ENCODE measurements at places on chromosomes 4 and X.

DNA sequence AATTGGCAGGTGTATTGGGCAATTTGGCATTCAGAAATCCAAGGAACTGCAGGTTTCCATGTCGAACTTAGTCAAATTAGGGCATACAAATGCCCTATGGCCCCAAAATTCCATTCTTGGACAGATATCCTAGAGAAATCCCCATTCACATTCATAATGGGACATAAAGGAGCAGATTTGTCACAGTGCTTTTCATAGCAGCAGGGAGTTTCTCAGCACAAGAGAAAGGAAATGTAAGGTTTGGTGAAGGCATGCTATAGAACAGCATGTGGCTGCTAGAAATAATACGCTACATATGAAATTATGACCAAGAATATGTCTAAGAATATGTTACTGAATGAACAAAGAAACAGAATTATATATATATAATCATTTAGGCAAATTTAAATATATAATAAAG, 437.5 kb upstream of the BOD1L1 start:
- no peak for DNase-seq

GRCh38 chrX:39648548-39649254, 449.1 kb downstream of the BCOR start:
- no peak for DNase-seq

- DNase-seq = no peak
Measured at GRCh38 chr4:78336093-78336943, 215.3 kb upstream of the ANXA3 start.

- DNase-seq = no peak
Measured at GRCh38 chrX:17697191-17697590, 40.1 kb upstream of the SCML1 start.

GRCh38 chr4:55355555-55355954, 9.5 kb downstream of the SRD5A3 start:
- no peak for DNase-seq

- DNase-seq = no peak
Measured at GRCh38 chrX:101462892-101463291, 22.4 kb upstream of the ARMCX4 start.

DNA sequence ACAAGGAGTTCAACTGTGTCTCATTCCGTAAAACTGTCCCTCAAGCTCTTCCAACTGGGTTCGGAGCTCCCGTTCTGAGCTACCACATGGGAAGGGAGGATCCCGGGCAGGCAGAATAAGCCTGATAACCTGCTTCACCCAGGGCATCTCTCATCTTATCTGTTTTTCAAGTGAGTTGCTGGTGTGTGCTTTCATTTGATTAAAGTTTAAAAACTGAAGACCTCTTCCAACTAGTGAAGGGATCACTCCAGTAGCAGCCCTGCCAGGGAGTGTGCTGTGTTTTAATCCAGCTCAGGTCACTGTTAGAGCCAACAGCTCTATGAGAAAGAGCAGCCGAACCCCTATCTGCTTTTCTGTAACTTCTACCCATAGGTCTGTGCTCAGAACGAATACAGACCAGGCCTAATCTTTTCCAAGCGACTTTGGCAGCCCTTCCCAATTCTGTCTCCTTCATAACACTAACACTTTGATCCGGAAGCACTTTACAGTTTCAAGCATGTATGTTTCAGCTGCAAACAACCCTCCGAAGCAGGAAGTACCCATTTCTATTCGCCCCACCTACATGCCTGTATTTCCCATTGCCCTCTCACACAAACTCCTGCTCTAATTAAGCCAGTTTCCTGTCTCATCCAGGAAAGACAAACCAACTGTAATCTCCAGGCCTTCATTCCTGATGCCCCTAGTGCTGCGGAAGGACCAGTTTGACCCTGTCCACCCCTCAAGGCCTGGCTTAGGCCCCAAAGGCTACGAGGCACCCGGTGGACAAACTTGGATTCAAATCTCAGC, 60.9 kb downstream of the IRF2 start:
- no peak for DNase-seq

- DNase-seq = no peak
Measured at GRCh38 chr4:131001371-131001770, 1905.4 kb downstream of the C4orf33 start.

DNA sequence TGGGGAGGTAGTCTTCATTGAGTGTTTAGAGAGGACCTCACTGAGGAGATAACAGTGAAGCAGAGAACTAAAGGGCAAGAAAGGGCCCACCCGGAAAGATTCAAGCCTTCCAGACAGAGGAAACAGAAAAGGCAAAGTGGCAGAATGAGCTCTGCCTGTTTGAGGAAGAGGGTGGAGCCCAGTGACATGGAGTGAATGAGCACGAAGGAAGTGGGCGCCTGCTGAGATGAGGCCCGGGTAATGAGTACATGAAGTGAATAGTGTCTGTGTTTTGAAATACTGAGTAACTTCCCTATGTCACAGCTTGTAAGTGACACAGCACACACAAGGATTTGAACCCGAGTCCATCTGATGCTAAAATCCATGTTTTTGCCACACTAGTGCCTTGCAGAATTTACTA, 32.5 kb upstream of the TLR2 start:
- no peak for DNase-seq

DNA sequence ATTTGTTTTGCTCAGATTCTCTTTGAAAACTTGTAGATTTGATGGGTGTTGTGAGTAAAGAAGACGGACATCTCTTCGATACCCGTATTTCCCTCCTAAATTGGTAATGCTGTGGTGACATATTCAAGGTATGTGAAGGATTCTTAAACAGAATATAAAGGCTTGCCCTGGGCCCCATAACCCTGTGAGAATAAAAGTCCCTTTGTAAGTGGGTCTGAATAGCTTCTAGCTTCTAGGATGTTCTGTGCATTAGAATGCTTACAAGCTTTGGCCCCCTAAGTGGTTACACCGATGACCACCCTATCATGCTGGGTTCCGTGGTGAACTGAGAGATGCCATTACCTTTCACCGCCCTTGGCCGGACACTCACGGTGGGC, 574 bp upstream of the MOB1B start:
- no peak for DNase-seq

- DNase-seq = no peak
Measured at GRCh38 chrX:149074398-149074797, 430.7 kb downstream of the IDS start.

DNA sequence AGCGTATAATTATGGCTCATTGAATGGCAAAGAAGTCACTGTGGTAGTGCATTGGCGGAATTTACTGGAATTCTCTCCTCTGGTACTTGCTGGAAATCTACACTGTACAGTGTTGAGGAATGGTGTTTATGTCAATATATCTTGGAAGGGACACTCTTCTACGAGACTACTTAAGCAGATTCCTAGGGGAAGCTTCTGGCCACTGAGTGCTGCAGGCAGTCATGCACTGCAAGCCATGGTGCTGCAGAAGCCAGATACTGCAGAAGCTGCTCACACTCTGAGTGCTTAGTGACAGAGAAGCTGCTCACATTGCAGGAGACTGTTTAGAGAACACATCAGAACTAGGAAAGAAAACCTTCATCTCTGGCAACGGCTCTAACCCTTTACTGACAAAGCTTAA, 725.0 kb downstream of the CCSER1 start:
- no peak for DNase-seq

DNA sequence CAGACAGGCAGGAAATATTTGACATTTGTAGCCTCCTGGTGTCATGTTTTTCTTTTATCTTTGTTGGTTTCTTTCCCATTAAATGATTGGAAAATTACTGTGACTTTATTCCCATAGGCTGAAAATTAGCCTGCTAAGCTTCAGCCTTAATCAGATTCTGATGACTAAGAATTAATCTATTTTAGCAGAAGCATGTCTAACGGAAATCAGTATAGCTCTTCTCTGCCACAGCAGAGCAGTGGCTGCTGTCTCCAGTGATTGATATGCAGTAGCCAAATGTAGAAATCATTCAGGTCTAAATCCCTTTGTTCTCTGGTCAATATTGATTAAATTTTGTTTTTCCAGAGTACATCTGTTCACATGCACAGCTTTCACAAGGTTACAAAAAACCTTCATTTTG, 199.3 kb downstream of the GC start:
- no peak for DNase-seq

GRCh38 chr4:89416960-89417359, 109.4 kb upstream of the GPRIN3 start:
- no peak for DNase-seq

DNA sequence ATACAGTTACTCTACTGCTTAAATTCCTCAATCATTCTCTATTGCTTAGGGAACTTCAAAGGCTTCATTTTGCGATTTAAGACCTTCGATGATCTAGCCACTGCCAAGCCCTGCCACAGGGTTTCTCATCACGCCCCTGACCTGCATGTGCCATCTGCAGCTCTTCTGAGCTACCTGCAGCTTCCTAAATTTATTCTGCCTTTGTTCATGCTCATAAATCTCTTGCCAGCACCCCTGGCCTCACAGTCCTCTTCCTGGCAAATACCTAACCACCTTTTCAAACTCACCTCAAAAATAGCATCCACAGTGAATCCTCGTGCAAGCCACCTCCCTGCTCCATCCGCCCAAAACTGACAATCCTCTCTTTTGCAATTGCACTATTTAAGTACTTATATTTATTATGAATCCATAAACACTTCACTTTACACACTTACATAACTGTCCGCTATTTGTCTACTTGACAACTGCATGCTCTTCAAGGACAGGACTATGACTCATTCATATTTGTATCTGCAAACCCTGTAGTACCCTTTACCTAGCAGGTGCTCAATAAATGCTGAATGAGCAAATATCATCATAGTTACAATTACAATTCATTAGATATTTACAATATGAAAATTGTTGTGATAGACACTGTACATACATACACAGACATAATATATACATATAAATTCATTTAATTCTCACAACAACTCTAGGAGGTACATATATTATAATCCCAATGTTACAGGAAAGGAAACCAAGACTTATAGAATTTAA, 280.0 kb upstream of the RASGEF1B start:
- DNase-seq = no peak

- no peak for DNase-seq
Measured at GRCh38 chr4:125527681-125528080, 212.9 kb downstream of the FAT4 start.

GRCh38 chr4:15234856-15235126, 193.0 kb upstream of the C1QTNF7 start:
- no peak for DNase-seq

DNA sequence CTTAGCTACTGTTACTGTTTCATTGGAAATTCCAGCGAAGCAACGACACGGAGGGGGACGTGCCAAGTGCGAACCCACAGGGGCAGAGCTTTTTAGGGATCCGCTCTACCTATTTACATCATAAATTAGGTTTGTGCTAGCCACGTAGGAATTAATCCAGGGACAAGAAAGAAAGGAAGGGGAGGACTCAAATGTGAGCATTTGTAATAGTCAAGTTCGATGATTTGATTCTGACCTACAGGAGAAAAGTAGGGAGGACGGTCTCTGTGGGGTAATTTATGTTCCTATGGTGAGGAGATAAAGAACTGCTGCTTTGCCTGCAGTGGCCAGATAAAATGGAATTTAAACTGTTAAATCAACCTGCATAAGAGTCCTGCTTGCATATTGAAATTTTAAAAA, 1.7 kb downstream of the INTS6L start:
- no peak for DNase-seq

Data from activated naive CD8-positive, alpha-beta T cell treated with anti-CD3 and anti-CD28 coated beads, Interleukin-2, amount 50 U/mL, for 16 hours (primary cell).